Activated gamma-delta T cell treated with Interleukin-2 at 50 U/mL for 16 hours (primary cell): ENCODE measurements at places on chromosomes 2 and 18.

DNA sequence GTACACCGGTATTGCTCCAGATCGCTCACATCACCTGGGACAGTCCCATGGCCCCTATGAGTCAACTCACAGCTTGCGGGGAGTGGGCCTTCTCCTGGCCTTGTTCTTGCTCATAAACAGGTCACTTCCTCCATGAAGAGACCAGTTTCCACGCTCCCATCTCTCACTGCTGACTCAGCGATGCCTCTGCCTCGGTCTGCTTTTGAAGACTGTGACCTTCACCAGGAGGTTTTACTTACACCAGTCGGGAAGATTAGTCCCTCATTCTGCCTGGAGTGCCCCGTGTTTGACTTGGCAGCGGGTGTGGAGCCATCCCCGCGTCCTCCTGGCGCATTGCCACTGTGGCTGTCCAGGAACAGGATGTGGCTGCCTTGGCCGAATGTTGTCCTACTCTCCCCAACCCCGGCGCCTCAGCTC lies 159.8 kb downstream of the RHBDD1 start:
- no peak for DNase-seq

DNA sequence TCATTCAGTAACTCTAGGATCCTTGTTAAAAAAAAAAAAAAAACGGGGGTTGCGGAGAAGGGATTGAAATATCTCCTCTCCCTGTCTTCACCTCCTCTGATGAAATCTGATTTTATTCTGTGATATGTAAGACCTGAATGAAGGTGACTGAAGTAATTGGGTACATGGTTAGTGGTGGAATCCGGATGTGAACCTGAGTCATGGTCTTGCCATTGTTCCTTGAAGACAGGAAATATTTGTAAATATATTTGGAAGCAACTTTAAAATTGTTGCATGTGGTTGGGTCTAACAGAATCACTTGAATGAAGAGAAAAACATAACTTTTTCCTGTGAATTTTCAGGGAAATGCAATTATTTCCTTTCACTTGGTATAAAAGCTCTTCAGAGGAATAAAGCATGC lies 3.0 kb upstream of the IL1A start:
- DNase-seq = no peak

DNA sequence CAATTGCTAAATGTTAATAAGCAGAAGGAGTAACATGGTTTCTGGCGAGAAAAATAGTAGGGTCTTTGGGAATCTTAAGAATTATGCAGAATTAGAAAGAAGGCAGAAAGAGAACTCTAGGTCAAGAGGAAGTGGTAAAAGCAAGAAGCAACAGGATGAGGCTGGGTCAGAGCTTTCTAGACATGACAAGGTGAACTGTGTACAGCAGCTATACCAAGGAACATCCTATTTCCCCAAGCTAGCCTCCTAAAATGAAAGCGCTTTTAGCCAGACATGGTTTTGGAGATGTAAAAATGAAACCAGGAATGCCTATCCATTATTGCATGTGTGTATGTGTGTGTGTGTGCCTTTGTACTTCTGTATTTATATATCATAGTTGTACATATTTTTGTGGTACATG lies 42.3 kb upstream of the STAT1 start:
- DNase-seq = no peak

DNA sequence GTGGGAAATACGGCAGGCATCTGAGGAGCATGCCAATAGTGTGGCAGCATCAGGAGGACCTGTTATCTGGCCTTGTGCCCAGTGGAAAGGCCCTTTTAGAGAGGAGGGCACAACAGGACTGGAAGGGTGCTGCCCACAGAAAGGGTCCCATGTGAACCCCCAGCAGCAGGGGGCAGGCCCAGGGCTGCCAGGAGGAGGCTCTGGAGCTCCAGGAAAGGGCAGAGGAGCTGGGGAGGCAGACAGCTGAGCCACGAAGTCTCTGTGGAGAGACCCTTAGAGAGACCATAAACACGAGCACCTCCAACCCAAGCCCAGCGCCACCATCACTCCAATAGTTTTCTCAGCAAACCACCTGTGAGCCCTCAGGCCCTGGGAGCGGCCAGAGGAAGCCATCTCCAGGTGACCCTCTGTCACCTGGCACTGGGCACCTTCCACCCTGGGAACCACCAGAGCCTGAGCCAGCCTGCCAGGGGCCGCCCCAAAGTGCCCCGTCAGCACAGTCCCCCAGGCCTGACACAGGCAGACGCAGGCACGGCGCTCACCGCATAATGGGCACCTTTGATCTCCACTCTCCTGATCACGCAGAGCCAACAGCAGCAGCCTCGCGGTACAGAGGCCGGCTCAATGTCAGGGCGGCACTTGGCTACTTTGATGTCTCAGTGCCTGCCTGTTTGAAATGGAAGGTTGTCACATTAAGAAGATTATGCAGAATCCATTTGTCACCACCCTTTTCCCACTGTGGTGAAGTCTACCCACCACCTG lies 162.5 kb upstream of the RAB6C start:
- no peak for DNase-seq

DNA sequence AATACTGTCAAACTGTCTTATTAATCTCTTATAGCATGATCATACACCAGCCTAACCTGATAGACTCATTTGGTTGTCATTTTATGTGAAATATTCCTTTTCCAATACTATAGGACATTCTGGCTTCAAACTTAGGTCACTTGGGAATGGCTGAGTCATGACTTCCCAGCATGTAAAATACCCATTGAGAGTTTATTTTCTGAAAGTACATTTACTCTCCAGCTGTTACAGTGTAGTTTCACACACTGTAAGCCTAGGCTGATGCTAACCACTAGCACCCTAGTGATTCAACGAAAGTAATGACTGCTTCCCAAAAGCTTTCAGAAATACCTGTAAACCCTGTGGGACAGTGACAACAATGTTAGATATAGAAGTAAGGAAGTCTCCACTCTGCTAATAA lies 93.8 kb downstream of the FIGN start:
- DNase-seq = no peak
